NCI-H226 (cell line): ENCODE measurements at places on chromosomes 12 and 14.

- DNase-seq, result no peak
These were observed 19.9 kb upstream of the BDKRB2 start for GRCh38 chr14:96184737-96185136.

DNA sequence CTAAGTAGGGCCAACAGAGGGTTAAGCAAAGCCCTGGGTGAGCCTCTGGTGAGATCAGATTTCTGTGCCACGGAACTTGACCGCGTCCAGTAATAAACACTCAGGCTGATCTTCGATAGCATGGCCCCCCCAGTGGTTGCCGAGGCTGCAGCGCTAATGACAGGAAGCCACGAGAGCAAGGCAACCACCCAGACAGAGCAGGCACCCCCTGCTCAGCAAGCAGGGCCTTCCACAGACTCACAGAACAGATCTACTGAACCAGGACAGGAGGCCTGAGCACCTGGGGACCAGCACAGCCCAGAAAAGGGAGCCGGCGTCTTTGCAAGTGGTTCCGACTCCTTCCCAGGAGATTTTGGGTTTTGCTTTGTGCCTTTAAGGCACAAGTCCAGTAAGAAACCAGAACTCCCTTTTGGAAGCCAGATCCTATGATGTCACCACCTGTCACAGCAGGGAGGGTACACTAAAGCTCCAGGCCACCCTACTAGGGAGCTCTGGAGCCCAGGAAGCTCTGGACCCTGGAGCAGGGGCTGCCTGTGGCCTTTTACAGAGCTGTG, 42.3 kb downstream of the BCL11B start:
- no peak for DNase-seq

GRCh38 chr14:99514552-99515300, 33.5 kb downstream of the CCNK start:
- DNase-seq, result no peak

DNA sequence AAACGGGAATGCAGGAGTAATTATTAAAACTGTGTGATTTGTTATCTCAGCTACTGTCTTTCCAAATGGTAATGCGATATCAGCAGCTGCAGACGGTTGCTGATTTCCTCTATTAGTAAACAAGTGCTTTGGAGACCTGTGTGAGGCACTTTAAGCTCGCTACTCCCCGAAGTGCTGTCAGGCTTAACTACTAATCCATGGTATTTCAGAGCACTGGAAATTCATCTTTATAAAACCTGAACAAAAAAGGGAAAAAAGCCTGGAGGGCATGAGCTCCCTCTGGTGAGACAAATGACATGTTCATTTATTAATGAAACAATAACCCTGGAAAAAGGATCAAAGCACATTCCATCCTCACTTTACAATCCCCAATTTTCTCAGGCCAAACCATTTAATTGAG, 143.6 kb upstream of the OTX2 start:
- no peak for DNase-seq

GRCh38 chr14:57364659-57365450, 25.5 kb upstream of the NAA30 start:
- no peak for DNase-seq

GRCh38 chr14:33040372-33041140, 101.9 kb downstream of the NPAS3 start:
- DNase-seq, result no peak

GRCh38 chr12:53056901-53057300, 7.0 kb downstream of the TNS2 start:
- DNase-seq, result no peak

GRCh38 chr14:99548255-99548654, 55.8 kb downstream of the CCDC85C start:
- no peak for DNase-seq

DNA sequence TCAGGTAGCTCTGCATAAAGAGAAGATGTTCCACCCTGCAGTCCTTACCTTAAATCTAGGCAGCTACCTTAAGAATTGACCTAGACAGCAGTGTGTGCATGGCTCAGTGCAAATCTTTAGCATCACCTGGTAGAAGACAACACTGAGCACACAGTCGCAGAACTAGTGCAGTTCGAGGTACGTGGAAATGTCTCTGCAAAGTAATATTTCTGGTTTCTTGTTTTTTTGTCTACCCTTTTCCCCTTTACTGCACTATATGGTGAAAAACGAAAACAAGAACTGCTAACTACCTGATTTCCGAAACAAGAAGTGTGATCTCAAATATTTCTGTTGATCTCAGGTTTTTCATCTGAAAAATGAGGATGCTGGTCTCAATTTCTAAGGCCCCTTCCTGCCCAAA, 82.5 kb downstream of the ETV6 start:
- DNase-seq, result no peak

DNA sequence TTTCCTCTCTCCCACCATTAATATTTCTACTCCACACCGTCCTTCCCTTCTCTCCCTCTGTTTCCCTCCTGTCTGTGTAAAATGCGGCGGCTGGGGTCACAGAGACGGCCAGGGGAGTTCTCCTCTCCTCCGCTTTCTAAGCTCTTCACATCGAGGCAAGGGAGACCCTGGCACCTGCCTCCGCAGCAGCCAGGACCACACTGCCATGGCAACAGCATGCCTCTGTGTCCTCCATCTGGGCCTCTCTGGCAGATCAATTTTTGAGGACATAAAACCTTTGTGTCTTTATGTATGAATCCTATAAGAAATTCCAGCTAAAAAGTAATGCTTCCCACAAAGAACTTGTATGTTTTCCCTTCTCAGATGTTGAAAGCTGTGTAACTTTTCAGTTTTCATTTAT, 41.4 kb downstream of the DYRK4 start:
- no peak for DNase-seq

- DNase-seq, result no peak
These were observed 45.4 kb downstream of the ATG14 start for GRCh38 chr14:55366271-55366670.
